ENCODE measurements at places on chromosomes 6 and 20.

GRCh38 chr6:88443554-88443953, 277.4 kb upstream of the CNR1 start:
- no peak for DNase-seq

GRCh38 chr6:21804941-21805610, 211.5 kb downstream of the SOX4 start:
- DNase-seq = no peak

DNA sequence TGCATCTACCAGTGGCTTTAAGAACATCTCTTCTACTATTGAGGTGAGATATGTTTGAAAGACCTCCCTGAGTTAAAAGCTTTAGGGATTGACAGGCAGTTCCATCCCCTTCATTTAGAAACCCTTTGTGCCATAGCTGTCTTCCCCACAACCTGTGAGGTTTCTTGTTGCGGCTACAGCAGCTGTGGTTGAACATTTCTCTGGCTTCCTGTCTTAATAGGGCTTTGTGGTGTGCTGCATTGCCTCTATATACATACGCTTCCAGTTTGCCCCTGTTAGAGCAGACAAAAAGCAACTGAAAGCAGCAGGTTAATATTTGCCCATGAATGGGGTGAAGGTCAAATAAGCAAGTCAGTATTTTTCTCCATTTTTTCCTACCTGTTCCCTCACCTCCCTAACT, 210.2 kb downstream of the TMEM200A start:
- DNase-seq = no peak

DNA sequence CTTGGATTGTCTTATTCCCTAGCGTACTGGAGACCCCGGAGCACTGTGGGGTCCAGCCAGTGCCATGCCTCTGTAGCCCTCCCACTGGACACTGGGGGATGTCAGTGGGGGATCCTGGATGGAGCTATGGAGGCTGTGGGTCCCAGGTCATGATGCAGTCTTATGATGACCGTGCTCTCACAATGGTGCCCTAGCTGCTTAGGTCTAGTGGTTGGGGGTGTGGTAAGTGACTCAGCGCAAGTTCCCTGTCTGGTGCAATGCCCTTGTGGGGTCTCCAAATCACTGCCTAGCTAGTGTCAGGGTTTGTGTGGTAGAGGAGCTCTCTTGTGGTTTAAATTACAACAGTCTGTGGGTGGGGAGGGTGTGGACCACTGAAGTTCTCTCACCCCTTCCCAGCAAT, 135.4 kb downstream of the CDC5L start:
- DNase-seq = no peak

DNA sequence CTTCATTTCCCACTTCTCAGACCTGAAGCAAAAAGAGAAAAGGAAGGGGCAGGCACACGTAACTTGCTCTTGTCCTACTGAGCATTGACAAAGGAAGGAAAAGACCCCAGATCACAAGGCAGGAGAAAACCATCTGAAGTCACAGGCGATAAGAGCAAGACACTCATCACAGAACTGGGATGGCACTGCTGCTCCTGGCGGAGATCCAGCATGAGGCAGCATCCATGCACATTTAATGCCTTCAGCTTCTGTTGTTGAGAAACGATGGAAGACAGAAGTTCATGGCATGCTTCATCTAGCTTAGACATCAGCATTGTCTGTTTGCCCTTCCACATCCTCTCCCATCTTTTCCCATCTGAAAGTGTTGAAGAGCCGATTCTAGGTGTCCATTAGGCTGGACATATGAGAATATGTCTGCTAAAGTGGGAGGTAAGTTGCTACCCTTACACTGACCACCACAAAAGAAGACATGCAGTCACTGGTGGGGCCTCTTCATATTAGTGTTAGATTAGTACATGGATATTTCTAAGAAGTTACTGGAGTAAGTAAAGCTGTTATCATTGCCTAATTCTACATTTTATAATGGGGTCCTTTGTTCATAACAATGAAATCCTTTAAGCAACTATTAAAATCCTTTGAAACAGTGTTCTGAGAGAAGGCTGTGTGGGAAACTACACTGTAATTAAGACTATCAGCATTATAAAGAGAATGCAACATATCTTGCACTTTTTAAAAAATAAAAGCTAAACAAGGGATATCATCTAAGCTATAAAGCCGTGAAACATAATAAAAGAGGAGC, 618.5 kb downstream of the C6orf118 start:
- DNase-seq = no peak

Data from HEK293T (cell line).